Bladder microvascular endothelial cell (primary cell): ENCODE measurements at places on chromosomes 3 and 15. TPM values are rescaled to one million over a fixed set of nuclear protein-coding genes. Genes with fewer than 3 reads are reported as not detected.

The HTR3E gene
- not detected in 2 replicates for total RNA-seq

The C3orf85 gene
- total RNA-seq: not detected in 2 replicates

The SLC28A2 gene
- total RNA-seq: not detected in 2 replicates

The SYNPR gene
- total RNA-seq: not detected in 2 replicates

The C15orf39 gene
- total RNA-seq: 2.4 and 7.4 TPM in 2 replicates

The WNT7A gene
- total RNA-seq: not detected in 2 replicates

The ST6GAL1 gene
- total RNA-seq: 40.3 and 84.1 TPM in 2 replicates

The ANKUB1 gene
- total RNA-seq: not detected in 2 replicates

The PLSCR5 gene
- not detected in 2 replicates for total RNA-seq

The CHRM5 gene
- total RNA-seq: 0.31 TPM in 1 of 2 replicates, not detected in the other

The REC114 gene
- total RNA-seq: not detected in 2 replicates

The SAMD7 gene
- total RNA-seq: not detected in 2 replicates

The PAQR5 gene
- under 0.01 and 0.06 TPM in 2 replicates for total RNA-seq

The EEF1AKMT4 gene
- total RNA-seq: 3.2 and 3.4 TPM in 2 replicates

The NUP210 gene
- total RNA-seq: 0.16 and 7.9 TPM in 2 replicates

The DPPA4 gene
- total RNA-seq: not detected in 2 replicates

The HCN4 gene
- under 0.01 TPM in 1 of 2 replicates, not detected in the other for total RNA-seq

The SPTSSB gene
- total RNA-seq: not detected in 2 replicates

The POLR2M gene
- 136 and 239 TPM in 2 replicates for total RNA-seq

The MED12L gene
- total RNA-seq: under 0.01 and 0.19 TPM in 2 replicates

The ITIH1 gene
- 0.16 TPM in 1 of 2 replicates, not detected in the other for total RNA-seq

The ALDH1L1 gene
- total RNA-seq: under 0.01 TPM in 1 of 2 replicates, not detected in the other

The LRRC34 gene
- 0.16 and 1.3 TPM in 2 replicates for total RNA-seq

The LNP1 gene
- 0.81 and 1.1 TPM in 2 replicates for total RNA-seq

The ASB7 gene
- total RNA-seq: 10.0 and 22.5 TPM in 2 replicates

The BTLA gene
- total RNA-seq: under 0.01 TPM in 1 of 2 replicates, not detected in the other

The LSAMP gene
- not detected in 2 replicates for total RNA-seq

The TMEM40 gene
- total RNA-seq: under 0.01 TPM in 1 of 2 replicates, not detected in the other

The PIERCE2 gene
- total RNA-seq: 0.32 and 1.2 TPM in 2 replicates

The TM4SF1 gene
- 1,004 and 1,541 TPM in 2 replicates for total RNA-seq

The SAXO2 gene
- 0.06 and 0.65 TPM in 2 replicates for total RNA-seq

The CCDC33 gene
- not detected in 2 replicates for total RNA-seq

The GRM2 gene
- total RNA-seq: 0.06 TPM in 1 of 2 replicates, not detected in the other

The PLD1 gene
- total RNA-seq: 36.4 and 98.1 TPM in 2 replicates

The ABI3BP gene
- 1.5 and 17.4 TPM in 2 replicates for total RNA-seq

The RLBP1 gene
- not detected in 2 replicates for total RNA-seq

The TMEM108 gene
- under 0.01 TPM in 1 of 2 replicates, not detected in the other for total RNA-seq

The FGF12 gene
- 1.6 and 2.9 TPM in 2 replicates for total RNA-seq

The CFAP100 gene
- not detected in 2 replicates for total RNA-seq

The GOLGA6A gene
- total RNA-seq: not detected in 2 replicates

The EFHB gene
- total RNA-seq: 0.25 TPM in 1 of 2 replicates, not detected in the other

The SLC25A36 gene
- total RNA-seq: 30.8 and 60.9 TPM in 2 replicates

The RASGRF1 gene
- total RNA-seq: 0.63 TPM in 1 of 2 replicates, not detected in the other

The STX19 gene
- total RNA-seq: not detected in 2 replicates

The TXNRD3 gene
- 6.6 and 9.1 TPM in 2 replicates for total RNA-seq

The NDN gene
- total RNA-seq: 9.9 and 26.2 TPM in 2 replicates

The CADPS gene
- total RNA-seq: not detected in 2 replicates

The GOLGA8R gene
- 0.16 and 1.3 TPM in 2 replicates for total RNA-seq

The NEK10 gene
- total RNA-seq: 1.6 and 2.8 TPM in 2 replicates
